ENCODE measurements at places on chromosomes 11 and 22.

DNA sequence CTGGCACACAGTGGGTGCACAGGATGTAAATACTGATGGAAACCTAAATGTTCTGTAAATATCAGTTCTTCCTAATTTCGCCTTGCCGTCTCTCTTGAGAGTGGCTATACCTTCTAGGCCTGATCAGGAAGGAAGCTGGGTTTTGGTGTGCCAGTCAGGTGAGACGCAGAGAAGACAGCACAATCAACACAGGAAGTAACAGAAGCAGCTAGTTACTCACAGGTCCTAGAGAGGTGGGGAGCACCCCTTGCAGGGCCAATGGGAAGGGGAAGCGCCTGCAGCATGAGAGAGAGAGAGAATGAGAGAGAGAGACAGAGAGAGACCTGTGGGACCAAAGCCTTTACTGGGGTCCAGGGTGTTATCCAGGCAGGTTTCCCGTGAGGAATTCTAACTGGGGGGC is 80.8 kb downstream of the FBLN1 start:
- DNase-seq: no peak

- DNase-seq: no peak
These were observed 229.1 kb upstream of the C11orf87 start for GRCh38 chr11:109192864-109193263.

DNA sequence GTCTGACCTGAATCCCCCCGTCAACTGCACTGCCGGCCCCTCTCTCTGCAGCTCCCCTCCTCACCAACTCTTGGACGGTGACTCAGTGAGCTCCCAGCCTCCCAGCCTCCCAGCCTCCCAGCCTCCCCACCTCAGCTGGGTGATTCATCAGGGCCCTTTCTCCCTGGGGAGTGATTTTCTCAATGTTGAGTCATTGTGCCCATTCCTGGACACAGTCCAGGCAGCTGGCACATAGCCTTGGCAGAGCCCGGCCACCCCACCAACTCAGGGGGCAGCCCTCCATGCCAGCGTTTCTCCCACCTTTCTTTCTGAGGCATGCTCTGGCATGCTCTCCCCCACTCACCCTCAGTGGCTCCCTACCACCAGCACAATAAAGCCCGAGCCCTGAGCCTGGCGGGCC is 30.7 kb downstream of the PDE2A start:
- no peak for DNase-seq

- no peak for DNase-seq
These were observed 108.6 kb downstream of the SYN3 start for GRCh38 chr22:32949391-32950173.

DNA sequence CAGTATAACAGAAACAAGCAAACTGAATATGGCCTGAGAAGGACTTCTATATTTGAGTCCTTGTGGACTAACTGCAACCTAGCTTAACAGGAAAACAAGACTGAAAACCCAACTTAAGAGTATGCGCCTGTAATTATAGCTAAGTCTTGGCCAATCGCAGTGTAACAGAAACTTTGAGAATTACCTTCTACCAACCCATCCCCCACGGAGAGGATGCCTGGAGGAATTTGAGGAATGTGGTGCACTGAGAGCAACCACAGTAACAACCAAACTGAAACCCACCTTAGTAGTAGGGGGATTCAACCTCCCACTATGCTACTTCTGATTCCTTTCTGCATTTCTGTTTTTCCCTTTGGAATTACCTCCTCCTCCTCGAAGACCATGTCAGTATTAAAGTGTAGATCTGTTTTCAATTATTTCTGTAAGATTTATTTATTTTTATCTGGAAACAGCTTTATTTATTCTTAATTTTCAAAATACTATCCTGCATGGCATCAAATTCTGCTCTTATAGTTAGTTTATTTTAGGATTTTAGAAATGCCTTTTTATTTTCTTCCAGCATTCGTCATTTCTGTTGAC is 393.6 kb downstream of the KCNA4 start:
- DNase-seq: no peak

GRCh38 chr11:59142530-59143507 is at the start of gene FAM111A:
Gene FAM111A (plus strand): TSS chr11:59142856. CDS start chr11:59148873, 6,017 bp downstream.
- DNase-seq: peak; percentile 32

GRCh38 chr11:8230178-8230859 is 33.4 kb downstream of the LMO1 start:
- no peak for DNase-seq

DNA sequence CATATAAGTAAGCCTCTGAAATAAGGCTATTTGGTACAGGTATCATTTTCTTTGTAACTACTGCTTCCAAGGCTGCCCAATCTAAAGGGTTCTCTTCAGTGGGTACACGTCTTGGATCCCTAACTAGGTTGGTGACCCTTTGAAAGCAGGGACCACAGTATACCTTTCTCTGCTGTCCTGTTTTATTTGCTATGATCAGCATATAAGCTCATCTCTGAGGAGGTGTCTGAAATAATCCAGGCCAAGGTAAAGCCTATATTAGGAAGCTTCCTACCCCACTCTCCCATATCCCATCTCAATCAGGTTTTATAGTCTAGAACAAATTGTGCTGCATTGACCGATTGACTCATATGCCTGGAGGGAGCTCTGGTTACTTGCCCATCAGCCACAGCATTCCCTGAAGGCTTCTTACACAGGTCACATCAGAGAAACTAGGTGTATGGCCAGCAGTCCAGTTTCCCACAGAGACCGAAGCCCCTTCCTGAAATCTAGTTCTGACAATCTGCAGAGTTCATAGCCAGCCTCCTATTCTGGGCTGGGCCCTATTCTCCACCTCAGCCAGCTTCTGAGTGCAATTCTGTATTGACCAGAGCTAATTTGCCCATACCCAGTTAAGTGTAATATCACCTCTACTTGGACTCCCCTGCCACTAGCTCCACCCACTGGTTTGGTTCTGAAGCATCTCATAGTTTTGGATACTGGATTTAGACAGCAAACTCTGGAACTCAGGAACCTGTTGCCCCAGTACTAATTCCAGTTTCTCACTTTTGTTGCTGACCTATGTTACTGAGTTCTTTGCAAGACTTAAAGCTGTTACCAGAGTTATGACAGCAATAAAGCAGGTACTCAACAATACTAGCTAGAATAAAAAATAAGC is 62.1 kb upstream of the ARHGAP20 start:
- no peak for DNase-seq

- peak; percentile 70 for DNase-seq
These were observed 140.2 kb upstream of the TIMP3 start for GRCh38 chr22:32661296-32661695.

GRCh38 chr11:2470495-2470894 is 25.7 kb downstream of the KCNQ1 start:
- DNase-seq: no peak

DNA sequence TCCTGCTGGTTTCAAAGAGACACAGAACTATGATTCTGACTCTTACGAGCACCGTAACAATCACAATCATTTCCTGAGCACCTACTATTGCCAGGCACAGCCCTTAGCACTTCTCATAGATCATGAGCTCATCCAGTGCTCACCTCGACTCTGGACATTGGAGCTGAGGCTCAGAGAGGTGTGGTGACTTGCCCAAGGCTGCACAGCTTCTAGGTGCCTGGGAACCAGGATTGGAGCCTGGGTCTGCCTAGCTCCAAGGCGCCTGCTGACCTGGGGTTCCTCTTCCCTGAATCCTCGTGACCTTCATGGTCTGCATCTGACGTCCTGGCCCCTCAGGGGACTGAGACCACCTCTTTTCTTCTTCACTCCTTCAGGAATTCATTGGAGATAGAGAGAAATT is 50.6 kb upstream of the CRYBB3 start:
- no peak for DNase-seq

DNA sequence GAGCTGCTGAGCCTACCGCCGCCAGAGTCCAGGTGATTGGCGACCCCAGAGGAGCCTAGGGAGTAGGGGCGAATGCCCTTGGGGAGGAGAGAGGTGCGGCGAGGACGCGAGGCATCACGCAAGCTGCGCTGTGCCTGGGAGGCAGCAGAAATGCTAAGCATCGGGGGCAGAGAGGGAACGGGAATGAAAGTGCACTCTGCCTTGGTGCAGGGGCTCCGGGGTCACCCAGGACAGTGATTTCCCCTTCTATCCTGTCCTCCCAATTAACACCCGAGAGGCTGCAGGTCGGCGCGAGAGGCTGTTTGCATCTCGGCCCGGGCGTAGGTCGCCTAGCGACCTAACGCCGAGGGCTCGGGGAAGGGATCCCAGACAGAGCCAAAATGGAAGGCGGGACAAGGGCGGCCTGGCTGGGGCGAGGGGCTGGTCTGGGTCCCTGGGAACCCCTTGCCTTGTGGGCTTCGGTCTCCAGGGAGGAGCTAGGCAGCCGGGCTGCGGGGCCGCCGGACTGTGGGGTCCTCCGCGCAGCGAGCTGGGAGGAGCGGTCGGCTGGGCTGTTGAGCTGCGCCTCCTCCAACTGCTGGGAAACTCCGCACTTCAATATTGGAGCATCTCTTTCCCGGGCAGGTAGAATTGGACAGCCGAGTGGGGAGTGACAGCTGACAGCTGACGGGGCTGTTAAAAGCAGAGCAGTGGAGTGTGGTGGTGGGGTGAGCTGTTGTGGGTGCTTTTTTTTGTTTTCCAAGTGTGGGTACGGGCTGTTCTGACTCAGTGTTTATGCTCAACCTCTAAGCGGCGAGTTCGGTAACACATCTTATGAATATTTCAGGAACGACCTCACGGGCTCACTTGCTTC is 657 bp downstream of the ELMOD1 start:
- DNase-seq: no peak

- no peak for DNase-seq
These were observed 382 bp downstream of the C11orf54 start for GRCh38 chr11:93741882-93742226.

- DNase-seq: no peak
These were observed 54.7 kb downstream of the PHF21B start for GRCh38 chr22:44955102-44955501.

- no peak for DNase-seq
These were observed 101.3 kb upstream of the FGF3 start for GRCh38 chr11:69920345-69921127.

DNA sequence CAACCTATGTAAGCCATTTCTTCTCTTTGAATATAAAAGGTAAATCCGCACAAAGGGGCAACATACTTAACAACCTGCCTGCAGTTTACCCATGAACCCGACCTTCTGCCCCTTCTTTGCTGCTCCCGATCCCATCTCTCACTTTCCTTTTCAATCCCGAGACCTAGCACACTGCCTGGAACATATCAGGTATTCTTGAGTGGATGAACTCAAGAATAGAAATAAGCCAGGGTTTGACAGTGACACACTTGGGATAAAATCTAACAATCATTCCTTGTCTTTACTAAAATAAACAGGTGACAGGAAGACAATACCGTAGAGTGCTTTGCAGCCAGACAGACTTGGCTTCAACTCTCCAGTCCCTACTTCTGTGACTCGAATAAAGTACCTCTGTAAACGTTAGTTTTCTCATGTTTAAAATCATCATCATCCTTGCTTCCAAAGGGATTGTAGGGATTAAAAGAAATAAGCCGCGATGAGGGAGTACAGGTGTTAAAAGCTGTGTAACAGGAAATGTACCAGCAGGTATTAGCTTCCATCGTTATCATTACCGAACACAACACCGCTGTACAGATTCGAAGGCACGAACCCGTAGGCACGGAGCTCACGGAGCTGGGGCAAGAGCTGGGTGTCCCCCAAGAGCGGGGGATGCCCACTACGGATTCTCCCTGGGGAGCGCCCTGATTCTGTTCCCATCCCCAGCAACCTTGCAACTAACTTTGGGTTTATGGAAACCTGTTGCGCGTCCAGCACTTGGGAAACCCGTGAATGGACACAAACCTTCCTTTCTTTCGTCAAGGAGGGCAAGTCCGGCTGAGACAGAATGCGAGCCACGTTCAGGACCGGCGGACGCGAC is 720 bp downstream of the UFD1 start:
- DNase-seq: peak; percentile 43

DNA sequence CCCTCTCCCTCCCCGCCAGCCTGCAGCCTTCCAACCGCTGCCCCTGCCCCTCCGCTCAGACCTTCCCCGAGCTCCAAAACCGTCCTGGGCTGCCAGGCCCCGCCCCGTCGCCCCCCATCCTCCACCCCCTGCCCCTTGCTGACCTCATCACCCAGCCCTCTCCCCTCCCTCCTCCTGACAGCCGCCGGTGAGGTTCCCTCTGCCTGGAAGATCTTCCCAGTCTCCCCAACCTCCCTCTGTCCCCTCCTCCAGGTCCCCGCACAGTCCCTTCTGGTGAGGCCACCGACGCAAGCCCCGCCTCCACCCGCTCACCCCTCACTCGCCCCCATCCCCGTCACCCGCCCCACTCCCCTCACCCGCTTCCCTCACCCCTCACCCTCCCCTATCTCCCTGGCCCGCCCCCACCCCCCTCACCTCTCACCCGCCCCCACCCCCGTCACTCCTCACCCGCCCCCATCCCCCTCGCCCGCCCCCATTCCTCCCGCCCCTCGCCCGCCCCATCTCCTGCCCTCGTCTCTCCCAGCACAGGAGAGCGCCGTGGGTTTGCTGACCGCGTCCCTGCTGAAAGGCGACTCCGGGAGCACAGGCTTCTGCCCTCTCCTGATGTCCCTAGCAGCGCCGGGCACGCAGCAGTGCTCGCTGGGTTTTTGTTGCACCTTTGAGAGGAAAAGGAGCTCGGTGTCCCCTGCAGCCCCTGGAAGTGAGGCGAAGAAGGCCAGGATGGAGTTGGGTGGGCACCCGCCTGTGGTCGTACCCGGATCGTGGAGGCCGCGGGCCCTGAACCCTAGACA is 16.4 kb upstream of the UPK3A start:
- DNase-seq: peak; percentile 56

GRCh38 chr11:35546317-35546716 is 20.9 kb upstream of the PAMR1 start:
- DNase-seq: no peak

DNA sequence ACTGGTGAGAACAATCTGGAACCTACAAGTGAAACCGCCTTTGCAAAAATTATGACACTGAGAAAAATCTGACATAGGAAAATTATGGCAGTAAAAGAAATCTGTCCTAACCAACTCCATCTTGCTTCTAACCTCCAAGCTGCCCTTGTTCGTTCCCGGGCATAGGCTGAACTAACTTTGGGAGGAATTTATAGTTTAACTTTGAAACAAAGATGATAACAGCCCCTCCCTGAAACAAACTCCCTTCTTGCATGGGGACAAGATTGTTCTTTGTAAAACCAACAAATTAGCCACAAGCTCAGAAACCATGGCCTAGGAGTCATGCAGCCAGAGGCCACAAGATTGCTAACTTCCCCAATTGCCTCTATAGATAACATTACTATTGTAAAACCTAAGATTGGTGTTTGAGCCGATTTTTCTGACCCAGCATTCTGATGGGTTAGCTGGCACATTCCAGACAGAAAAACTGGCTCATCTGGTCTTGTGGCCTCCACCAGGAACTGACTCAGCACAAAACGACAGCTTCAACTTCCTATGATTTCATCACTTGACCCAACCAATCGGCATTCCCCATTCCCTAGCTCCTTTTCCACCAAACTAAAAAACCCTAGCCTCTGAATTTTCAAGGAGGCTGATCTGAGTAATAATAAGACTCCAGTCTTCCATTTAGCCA is 3.6 kb upstream of the CCDC81 start:
- no peak for DNase-seq

GRCh38 chr22:37804881-37805809 is 2.6 kb upstream of the GCAT start:
- DNase-seq: peak; percentile 84

GRCh38 chr11:76209375-76209972 is 3.2 kb upstream of the WNT11 start:
- DNase-seq: no peak

GRCh38 chr11:15870911-15871310 is 485.4 kb downstream of the SOX6 start:
- DNase-seq: no peak

Data from C1 segment of cervical spinal cord (tissue), 14 donors.